HepG2 (cell line): ENCODE measurements at places on chromosomes 4 and X.
A peak's percentile ranks its signal among the peaks of the same experiment; 100 is the strongest.

- DNase-seq, result peak; percentile 98
Measured at GRCh38 chr4:156941940-156942548, 29.6 kb downstream of the PDGFC start.

DNA sequence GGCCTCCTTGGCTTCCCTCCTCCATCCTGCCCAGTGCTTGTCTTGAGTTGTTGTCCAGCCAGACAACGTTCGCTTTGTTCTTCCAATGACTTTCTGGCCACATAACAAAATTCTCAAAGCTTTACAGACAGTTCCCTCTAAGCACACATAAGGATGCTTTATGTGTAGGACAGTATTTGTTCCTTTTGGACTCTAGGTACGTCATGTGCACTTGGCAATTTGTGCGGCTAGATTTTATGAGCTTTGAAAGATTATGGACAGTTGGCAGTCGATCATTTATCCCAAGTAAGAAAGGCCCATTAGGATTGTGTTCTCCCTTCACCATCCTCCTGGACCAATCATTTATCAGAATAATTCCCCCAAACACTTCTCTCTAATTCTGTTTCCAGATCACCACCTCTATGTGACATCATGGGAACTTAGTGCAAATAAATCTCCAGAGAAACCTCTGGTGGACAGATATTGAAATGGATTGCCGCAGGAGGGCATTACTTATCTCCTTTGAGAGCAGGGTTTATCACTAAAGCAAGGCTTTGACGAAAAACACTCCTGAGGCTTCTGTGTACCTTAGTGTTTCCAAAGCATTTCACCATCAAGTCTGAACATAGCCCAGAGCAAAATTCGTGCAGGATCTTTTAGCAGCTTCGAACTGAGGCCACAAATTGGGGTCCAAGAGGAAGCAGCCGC lies 77.4 kb upstream of the BMPR1B start:
- DNase-seq, result no peak

DNA sequence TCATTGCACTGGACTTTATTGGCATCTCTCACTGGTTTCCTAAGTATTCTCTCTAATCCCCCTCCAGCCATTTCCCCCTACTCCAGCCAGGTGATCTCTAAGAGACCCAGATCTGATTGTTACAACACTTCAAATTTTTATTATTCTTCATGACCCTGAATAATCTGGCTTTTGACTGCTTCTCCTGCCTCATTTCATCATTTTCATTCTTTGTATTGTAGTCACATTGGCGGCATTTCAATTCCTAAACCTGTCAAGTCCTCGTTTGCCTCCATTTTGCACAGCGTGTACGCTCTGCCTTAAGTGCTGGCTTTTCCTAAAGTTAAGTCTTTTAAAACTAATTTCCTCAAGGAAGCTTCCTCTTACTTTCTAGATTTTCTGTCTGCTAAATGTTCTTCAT lies 31.6 kb downstream of the UBE2K start:
- DNase-seq, result no peak

- DNase-seq, result no peak
Measured at GRCh38 chr4:776743-777441, 49.0 kb downstream of the CPLX1 start.

GRCh38 chr4:49032440-49033161 lies 46.5 kb downstream of the CWH43 start:
- peak; percentile 31 for DNase-seq
